ENCODE measurements at places on chromosomes 3 and 15.

DNA sequence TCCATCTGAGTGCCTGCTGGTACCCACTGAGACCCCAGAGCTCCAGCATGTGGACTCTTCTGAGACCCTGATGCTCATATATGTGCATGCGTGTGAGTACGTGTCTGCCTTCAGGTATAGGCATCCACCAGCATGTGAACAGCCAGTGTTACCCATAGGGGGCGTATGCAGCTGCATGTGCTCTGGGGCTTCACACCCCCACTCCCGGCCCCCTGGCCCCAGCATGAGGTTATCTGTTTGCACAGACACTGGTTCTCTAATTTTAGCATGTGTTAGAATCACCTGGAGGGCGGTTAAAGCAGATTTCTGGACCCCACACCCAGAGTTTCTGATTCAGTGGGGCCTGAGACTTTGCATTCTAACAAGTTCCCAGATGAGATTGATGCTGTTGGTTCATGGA lies 824 bp upstream of the CILP start:
- peak; percentile 57 for DNase-seq

DNA sequence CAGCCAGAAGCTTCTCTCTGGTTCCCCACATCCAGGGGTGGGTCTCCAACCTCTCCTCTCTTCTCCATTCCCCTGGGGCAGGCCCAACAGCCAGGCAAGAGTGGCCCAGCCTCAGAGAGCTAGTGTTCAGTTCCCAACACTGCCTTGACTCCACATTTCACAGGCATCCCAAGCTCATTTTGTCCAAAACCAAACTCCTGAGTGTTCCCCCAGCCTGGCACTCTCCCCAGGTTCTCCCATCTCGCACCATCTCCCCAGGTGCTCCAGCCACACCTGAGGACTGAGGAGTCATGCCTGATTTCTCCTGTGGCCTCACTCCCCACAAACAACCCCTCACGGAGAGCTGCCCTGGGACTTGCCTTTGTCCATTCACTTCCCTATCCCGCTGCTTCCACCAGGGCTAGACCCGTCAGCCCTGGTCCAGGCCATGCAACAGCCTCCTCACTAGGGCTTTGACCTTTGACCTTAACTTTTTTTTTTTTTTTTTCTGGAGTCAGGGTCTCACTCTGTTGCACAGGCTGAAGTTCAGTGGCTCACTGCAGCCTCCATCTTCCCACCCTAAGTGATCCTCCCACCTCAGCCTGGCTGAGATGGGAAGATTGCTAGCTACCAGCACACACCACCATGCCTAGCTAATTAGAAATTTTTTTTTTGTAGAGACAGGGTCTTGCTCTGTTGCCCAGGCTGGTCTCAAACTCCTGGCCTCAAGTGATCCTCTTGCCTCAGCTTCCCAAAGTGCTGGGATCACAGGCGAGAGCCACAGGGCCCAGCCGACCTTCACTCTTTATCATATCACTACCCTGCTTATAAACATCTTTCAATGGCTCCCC lies 3.9 kb upstream of the CSK start:
- DNase-seq = no peak

DNA sequence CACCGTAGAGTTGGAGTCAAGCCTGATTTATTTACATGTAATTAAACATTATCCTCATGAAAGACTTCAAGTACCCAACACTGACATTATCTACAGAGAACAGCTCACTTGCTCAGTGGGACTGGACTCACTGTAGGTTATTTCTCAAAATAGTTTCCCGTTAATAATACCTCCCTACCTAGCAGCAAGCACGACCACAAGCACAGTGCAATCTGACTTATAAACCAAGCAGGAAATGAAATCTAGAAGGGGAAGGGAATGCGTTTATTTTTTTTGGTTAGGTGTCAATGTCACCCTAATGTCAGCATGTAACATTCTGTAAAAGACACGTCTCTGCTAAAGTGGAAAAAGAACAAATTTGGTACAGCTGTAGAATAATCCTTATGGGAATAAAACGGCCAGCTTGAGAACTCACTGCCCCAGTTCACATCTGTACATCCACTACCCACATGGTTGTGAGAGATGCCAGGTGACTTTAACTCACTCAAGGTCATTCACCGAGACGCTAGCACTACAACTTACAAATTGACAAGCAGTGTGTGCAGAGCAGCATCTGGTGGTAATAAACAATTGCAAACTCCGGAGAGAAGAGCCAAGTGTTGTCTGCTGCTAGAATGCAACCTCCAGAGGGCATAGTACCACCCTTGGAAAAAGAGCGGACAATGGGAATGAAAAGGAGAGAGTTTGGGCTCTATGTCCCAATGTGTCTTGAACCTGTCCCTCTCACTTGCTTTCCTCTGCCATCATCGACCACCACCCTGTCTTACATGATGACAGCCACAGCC lies 242.5 kb downstream of the CADPS start:
- DNase-seq = no peak

DNA sequence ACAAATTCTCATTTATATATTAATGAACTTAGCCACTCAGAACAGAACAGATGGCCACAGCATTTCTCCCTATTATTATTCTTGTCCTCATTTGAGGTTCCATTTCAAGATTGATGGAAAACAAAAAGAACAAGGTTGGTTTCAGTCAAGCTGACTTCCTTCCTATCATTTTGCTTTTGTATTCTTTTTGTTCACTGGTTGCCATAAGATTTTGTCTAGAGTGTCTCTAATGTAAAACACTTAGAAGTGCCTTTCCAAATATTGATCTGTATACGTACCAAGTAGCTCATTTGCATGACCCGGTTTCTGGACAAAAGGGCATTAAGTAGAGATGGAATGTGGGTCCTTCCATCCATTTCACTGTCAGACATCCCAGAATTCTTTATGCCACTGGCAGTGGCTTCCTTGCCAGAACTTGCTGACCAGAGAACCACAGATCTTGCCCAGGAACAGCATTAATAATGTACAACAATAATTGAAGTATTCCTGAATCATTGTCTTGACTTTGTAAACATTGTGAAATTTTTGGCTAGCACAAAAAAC lies 63.8 kb downstream of the PEX5L start:
- no peak for DNase-seq

DNA sequence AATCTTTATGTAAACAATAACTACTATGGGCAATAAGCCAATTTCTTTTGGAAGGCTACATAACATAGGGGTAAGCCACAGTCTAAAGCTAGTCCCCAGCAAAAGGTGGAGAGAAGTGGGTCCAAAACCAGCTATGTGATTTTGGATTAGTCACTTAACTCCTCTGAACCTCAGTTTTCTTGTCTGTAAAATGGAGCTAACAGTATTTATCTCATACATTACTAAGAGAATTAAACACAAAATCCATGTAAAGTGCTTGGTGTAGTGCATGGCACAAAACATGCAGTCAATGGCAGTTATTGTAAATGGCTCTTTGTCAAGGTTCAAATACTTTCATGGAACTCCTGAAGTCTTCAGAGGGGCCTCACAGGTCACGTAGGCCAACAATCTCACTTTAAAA lies 13.3 kb downstream of the RFT1 start:
- no peak for DNase-seq

DNA sequence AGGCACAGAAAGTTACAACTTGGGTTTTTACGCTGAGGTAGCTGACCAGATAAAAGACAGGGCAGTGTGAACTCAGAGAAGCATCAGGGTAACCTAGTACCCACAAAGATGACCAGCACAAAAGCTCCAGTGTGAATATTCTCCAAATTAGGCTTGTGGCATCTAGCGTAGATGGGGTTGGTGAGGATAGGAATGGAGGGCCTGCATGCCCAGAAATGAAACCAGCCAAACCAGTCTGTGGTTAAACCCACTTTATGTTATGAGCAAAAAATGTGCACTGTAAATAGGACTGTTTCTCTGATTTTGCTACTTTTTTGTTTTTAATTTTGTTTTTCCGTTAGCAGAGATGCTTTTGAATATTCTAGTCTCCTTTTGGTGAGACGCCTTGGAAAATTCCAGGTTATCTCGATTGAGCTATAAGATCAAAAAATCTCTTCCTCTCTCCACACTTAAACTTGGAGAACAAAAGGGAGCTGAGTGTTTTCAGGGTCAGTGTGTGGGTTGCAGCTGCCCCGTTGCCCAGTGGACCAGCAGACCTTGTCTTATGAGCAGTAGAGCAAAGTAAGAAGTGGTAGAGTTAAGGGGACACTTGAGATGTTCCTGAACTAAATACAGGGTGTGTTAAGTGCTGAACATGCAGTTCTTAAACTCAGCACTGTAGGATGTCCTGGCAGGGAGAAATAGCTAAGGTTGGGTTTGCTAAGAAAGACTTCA lies 132.9 kb downstream of the C3orf38 start:
- no peak for DNase-seq

GRCh38 chr15:99958426-99959097 lies 225.3 kb upstream of the LYSMD4 start:
- no peak for DNase-seq

DNA sequence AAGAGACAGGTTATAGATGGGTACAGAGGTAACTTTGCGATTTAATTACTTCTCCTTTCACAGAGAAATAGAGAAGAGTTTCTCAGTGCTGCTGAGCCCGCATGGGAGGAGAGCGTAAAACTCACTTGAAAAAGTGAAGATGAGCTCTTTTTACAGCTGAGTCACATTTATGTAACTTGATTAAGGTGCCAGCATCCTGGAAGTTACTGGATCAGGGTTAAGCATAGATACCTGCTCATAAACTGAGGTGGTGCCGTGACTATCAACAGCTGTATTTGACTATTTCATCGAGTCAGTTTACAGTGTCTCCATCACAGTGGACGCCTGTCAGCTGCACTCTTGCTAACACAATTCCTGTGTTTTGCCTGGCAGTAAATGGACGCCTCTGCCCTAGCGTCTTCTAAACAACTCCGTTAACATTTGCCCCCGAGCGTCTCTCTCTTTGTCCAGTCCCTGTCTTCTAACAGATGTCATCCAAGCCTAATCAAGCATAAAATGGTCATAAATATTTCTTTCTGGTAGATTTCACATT lies 414.6 kb downstream of the FOXP1 start:
- DNase-seq = peak; percentile 48

DNA sequence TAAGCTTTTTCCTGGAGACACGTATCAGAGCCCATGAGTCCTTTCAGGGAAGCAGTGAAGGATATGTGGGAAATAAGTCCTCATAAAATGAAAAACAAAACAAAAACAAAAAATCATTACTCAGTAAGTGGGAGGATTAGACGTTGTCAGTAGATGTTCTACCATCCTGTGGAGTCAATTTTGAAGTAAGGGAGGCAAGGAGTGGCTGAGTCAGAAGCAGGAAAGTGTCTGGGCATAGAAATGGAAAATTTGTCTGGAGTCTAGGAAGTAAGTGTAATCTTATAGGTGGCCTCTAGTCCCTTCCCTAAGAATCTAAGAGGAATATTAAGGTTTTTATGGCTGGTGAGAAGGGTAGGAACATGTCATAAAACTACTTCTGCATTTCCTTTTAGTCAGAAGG lies 339.8 kb upstream of the SEMA6D start:
- DNase-seq = no peak

DNA sequence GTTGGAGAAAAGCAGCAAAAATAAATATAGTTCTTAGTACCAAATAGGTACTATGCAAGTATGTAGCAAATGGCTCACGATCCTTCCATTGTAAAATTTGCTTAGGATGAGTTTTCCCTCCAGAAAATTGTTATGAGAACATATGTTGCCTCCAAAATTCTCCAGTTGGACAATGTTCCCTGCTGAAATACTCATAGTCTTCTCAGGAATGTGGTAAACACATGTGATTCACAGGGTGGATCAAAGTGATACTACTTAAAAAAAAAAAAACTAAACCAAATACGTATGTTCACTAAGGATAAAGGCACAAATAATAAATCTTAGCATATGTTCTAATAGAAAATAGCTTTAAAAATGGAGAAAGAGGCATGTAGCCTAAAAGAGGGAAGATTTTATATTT lies 84.3 kb upstream of the ZNF385D start:
- no peak for DNase-seq

GRCh38 chr3:115912372-115912771 lies 289.1 kb downstream of the GAP43 start:
- DNase-seq = no peak

DNA sequence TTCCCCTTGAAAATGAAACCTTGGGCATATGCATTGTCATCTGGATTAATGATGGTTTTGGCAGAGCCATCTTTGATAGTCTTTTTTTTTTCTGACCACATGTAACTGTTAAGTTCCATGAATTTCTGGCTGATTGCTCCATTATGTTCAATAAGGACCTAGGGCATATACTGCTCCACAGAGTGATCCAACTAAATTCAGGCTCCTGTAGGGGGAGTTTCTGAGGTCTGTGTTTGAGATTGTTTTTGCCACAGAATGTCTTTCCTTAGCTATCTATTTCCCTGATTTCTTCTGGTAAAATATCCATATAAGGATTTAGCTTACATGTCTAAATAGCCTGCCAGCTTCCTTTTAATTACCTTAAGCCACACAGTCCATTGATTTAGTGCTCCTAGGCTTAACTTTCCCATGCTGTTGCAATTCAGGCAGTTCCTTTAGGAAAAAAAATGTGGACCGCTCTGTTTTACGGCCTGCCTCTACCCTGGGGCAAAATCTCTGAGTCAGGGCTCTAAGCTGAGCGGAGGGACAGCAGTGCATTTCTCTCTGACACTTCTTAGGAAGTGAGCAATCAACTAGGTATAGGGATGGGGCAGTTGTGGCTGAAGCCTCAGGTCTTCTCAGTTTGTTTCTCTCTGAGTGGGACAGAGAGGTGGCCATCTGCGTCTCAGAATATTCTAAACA lies 796.2 kb downstream of the NR2F2 start:
- DNase-seq = no peak

DNA sequence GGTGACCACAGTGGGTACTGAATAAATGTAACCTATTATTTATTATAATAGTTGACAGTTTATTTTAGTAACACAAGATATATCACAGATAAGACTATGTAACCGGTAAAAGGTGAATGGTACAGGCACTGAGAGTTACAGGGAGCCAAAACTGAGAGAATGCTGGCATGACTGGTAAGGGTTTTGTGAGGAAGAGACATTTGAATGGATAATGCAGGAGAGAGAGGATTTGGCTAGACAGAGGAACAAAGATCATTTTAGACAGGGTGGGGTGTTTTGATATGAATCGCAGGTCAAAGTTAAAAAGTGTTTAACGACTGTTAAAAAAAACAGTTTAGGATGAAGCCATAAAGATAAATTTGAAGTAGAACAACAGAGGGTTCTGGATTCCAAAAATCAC lies 421.1 kb downstream of the ZBTB20 start:
- no peak for DNase-seq

DNA sequence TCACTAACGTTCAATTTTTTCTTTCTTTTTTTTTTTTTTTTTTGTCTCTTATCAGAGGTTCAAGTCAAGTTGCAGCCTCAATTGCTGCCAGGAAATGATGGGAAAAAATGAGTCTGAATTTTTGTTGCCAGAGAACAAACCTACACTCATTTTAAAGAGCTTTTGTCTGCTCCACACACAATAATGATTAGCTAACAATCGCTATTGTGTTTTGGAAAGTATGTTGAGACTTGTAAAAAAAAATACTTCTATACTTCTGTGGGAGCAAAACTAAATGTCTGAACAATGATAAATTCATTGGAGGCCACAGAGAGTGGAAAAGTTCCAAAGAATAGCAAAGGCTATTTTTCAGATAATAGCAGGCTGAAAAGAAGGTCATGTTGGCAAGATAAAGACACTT lies 176.3 kb upstream of the LMCD1 start:
- DNase-seq = no peak

- DNase-seq = peak; percentile 58
Observed at GRCh38 chr3:105353485-105354161, 13.1 kb upstream of the ALCAM start.

Data from DMS53 (cell line).